ENCODE measurements at places on chromosomes 1 and 21. TPM values are rescaled to one million over a fixed set of nuclear protein-coding genes. Genes with fewer than 3 reads are reported as not detected.

The LCE1E gene
- 0.51 TPM for total RNA-seq

The AMY2B gene
- total RNA-seq: 2.6 TPM

The TINAGL1 gene
- total RNA-seq: 194 TPM

- no peak for DNase-seq
Observed at GRCh38 chr1:201251851-201252430, 31.4 kb upstream of the PKP1 start.

DNA sequence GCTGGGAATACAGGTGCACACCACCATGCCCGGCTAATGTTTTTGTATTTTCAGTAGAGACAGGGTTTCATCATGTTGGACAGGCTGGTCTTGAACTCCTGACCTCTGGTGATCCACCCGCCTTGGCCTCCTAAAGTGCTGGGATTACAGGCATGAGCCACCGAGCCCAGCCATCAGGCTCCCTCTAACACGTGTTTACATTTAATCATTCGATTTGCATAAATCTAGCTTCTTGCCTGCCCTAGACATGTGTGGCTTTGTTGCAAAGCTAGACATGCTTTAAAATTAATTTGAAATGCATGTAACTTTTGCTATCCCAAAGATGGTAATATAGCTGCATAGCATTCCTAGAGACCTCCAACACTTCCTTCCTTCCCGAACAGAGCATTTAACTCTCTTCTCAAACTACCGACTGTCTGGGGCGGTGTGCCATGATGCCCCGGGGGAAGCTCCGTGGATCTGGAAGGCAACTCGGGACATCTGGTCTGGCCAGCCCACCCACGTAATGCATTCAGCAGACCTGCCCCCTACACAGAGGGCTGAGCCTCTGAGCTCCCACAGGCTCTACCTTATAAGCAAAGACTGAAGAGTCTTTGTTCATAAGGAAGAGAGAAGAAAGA, 34.6 kb upstream of the NID1 start:
- DNase-seq: no peak

Measured in foreskin keratinocyte (primary cell).